Thoracic aorta (tissue), 2 donors: ENCODE measurements at places on chromosomes 5 and 9.

DNA sequence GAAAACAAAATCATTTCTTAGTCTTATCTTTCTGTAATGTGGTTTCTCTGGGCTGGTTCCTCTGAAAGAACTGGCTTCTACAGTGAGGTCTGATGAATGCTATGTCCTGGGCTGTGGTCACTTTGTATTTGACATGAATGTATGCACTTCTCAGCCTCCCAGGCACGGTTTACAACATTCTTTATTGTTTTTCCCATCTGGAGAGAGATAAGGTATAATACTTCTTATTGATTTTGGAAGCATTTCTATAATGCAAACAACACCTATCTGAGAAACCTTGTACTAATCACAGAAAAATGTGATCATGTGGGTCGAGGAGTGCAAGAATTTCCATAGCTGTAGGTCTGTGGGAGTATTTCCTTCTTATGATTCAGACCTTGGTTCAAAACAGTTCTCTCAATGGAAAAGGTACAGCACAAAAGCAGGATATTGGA lies 46.9 kb downstream of the ACTBL2 start:
- H3K4me3 ChIP-seq: no peak overlapping the region
- H3K4me1 ChIP-seq: peaks cover 65% of the 10 kb centered on the region
- peak overlapping the region; percentile 10 for H3K27ac ChIP-seq

DNA sequence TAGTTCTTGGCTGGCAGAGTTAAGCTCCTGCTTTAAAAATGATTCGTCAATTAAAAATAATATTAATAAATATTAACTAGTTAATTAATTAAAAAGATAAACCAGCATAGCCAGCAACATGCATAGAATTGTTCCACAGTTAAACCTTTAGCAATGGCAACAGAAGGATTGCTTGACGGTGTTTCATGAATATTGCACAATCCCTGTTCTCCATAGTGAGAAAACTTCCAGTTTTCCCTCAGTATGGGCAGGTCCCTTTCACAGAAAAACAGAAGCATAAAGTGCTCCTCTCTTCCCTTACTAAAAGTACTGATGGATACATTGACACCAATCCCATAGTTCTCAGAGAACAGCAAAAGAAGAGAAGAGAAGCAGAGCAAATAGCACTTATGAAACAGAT lies 71.4 kb upstream of the CAST start:
- H3K27ac ChIP-seq: no peak overlapping the region
- H3K27me3 ChIP-seq: no peaks in the 10 kb centered on the region
- H3K36me3 ChIP-seq: no peaks in the 10 kb centered on the region
- no peak overlapping the region for H3K4me3 ChIP-seq
- DNase-seq: no peak

DNA sequence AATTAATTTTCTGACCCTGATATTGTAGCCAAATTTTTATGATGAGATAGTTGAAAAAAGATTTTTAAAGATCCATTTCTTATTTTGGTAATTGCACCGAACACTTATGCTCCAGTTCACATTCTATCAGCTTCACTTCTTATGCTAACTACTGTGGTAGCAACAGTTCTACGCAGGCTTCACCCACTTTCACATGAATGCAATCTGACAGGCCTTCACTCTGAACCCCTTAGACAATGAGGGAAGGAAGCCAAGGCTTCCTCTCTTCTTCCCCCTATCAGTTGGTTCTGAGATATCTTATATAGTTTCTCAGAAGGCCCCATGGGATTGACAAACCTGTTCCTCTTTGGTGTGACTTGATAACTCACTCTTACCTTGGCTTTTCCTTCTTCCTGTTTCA lies 185.8 kb downstream of the CETN3 start:
- no peak overlapping the region for H3K27ac ChIP-seq
- DNase-seq: no peak
- H3K4me1 ChIP-seq: peaks cover 4% of the 10 kb centered on the region
- H3K4me3 ChIP-seq: no peak overlapping the region
- H3K27me3 ChIP-seq: no peaks in the 10 kb centered on the region

GRCh38 chr9:89278997-89279739 lies 31.8 kb upstream of the CKS2 start:
- no peak overlapping the region for H3K27ac ChIP-seq
- H3K4me3 ChIP-seq: no peak overlapping the region
- no peak for DNase-seq
- no peaks in the 10 kb centered on the region for H3K36me3 ChIP-seq
- H3K4me1 ChIP-seq: no peaks in the 10 kb centered on the region
- H3K27me3 ChIP-seq: no peaks in the 10 kb centered on the region

GRCh38 chr9:95724253-95724991 lies 151.1 kb upstream of the ERCC6L2 start:
- H3K4me1 ChIP-seq: peaks cover 3% of the 10 kb centered on the region
- H3K27ac ChIP-seq: no peak overlapping the region
- H3K27me3 ChIP-seq: no peaks in the 10 kb centered on the region
- DNase-seq: no peak

DNA sequence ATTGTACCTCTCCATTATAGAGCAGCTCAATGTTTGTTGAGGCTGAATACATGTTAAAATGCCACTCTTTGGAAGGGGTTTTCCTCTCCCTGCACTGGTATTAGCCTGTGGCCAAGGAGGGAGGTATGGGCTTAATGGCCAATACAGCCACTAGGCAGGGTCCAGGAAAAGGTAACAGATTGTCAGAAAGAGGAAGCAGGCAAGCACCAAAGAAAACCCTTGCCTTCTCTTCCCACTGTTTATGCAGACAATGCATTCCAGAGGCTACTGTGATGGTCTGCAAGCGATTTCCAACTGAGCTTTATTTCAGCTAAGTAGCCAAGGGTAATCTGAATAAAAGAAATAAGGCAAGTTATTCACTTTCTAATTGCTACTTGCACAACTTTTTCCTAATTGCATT lies 95.3 kb upstream of the SLC27A6 start:
- no peak for DNase-seq
- no peaks in the 10 kb centered on the region for H3K27me3 ChIP-seq
- peaks cover 17% of the 10 kb centered on the region for H3K4me1 ChIP-seq
- no peak overlapping the region for H3K4me3 ChIP-seq

- no peaks in the 10 kb centered on the region for H3K27me3 ChIP-seq
- no peak overlapping the region for H3K4me3 ChIP-seq
- H3K36me3 ChIP-seq: peaks cover 73% of the 10 kb centered on the region
- no peak overlapping the region for H3K27ac ChIP-seq
Observed at GRCh38 chr9:136516191-136516654, 29.6 kb downstream of the NOTCH1 start.

DNA sequence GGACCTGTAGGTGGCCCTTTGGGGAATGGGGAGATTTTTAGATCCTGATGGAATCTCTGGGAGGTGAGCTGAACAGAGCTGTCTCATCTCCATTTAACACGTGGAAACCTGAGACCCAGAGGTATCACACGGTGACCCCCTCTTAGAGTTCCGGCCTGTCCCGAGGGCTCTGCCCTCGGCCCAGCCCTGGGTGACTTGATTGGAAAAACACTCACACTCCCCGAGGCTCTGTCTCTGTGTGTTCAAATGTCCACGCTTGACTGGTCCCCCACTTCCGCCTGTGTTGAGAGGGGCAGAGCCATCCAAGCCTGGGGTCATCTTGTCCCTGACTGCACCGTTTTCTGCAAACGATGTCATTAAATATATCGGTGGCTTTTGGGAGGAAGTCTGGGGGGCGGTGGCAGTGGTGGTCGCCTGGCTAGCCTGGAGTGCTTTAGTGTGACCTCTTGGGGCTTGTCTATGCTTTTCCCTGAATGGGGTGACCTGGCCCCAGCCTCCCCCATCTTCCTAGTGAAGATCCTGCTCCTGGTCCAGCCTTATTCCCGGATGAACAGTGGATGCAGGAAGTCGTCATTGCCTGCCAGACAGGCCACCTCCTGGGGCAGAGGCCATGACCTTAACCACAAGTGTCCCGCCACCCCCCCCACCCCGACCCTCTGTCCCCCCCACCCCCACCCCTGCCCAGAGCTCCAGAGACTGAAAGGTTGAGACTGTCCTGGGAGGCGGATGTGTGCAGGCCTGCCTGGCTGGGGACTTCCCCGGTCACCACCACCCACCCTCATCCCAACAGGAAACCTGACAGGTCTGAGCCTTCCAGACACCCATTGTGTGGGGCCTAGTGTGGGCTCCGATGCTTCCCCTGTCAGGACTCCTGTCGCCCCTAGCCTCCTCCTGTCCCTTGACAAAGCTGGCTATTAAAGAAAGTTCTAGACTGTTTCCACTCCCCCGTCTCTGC lies 5.3 kb upstream of the DAB2IP start:
- DNase-seq: no peak
- H3K4me1 ChIP-seq: peaks cover 21% of the 10 kb centered on the region
- no peaks in the 10 kb centered on the region for H3K27me3 ChIP-seq
- no peaks in the 10 kb centered on the region for H3K36me3 ChIP-seq
- no peak overlapping the region for H3K4me3 ChIP-seq

GRCh38 chr5:115377468-115378217 lies 81.2 kb upstream of the CCDC112 start:
- no peaks in the 10 kb centered on the region for H3K4me1 ChIP-seq
- H3K27me3 ChIP-seq: no peaks in the 10 kb centered on the region
- H3K4me3 ChIP-seq: no peak overlapping the region
- H3K27ac ChIP-seq: no peak overlapping the region
- no peaks in the 10 kb centered on the region for H3K36me3 ChIP-seq

DNA sequence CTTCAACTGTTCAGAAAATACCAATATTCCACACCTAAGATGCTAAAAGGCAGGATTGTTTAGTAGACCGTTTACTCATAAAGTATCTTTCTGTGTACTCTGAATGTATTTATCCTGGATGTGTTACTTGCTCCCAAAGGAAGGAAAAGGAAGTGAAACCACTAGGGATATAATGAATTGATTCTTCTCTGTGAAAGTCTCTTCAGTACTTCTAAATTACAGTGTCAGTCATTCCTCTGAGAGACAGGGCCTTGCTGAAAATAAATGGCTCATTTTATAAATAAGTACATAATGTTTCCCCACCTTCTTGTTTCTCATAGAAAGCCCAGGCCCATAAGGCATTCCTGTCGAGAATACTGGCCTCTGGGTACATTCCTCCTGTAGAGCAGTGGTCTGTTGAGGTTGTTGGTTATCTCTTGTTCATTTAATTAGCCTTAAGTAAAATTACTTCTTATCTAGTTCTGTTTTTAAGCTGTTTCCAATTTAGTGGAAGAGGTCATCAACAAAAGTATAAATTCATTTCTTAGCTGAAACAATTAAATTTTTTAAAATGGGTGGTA lies 1.6 kb downstream of the HAPLN1 start:
- H3K4me3 ChIP-seq: no peak overlapping the region
- no peaks in the 10 kb centered on the region for H3K36me3 ChIP-seq
- no peaks in the 10 kb centered on the region for H3K27me3 ChIP-seq
- DNase-seq: no peak
- H3K4me1 ChIP-seq: peaks cover 13% of the 10 kb centered on the region

DNA sequence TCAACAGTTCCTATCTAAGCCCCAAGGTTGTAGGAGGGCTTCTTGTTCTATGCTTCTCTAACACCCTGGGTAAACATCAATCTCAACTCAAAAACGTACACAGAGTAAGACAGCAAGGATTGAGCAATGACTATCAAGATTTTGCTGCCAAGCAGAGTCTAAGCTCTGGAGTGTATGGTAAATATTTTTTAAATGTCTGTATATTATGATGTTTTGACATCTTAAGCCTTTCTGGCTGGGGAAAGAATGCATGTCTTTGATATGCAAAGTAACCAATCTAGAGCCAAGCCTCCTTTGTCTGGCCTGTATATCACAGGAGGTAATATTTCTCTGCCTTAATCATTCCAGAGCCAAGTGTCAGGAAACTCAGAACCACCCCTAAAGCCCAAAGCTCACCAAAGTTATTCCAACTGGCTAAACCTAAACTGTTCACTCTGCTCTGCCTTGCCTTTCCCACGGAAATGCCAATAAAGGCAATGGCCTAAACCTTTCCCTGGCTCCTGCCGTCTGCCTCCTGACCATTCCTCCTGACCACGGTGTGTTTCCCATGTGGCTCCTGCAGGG lies 45.2 kb downstream of the YIPF5 start:
- H3K4me1 ChIP-seq: no peaks in the 10 kb centered on the region
- no peak overlapping the region for H3K4me3 ChIP-seq
- H3K36me3 ChIP-seq: no peaks in the 10 kb centered on the region

DNA sequence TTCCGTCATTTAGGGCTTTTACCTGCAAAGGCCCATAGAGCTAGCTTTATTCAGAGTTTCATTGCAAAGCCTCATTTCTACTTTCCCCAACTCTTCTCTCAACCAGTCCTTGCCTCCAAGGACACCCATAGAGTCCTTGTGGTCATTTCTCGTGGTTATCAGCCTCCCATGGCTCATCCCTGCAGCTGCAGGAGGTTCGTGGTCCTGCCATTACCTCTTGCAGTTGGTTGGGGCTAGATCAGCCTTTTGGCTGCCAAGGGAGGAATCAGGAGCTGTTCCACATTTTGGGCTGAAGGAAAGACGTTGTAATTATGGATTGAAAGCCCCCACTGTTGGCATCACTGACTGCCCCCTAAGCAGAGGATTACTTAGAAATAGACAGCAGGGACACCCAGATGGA lies 231.0 kb downstream of the MAN2A1 start:
- no peak for DNase-seq
- H3K4me1 ChIP-seq: peaks cover 6% of the 10 kb centered on the region
- H3K36me3 ChIP-seq: no peaks in the 10 kb centered on the region
- H3K27me3 ChIP-seq: no peaks in the 10 kb centered on the region
- no peak overlapping the region for H3K4me3 ChIP-seq

DNA sequence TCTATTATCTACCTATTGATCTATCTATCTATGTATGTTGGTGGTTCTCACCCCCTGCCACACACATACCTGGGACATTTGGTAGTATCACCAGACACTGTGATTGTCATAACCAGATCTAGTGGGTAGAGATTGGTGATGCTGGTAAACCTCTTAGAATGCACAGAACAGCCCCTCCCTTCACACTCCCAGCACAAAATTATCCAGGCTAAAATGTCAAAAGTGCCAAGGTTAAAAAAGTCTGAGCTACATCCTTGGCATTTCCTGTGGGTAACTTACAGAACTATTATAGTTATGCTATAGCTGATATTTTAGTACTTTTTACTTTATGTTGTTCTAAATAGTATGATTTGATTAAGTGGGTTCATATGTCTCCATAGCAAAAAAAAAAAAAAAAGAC lies 151.0 kb downstream of the FER start:
- H3K36me3 ChIP-seq: no peaks in the 10 kb centered on the region
- H3K27me3 ChIP-seq: no peaks in the 10 kb centered on the region
- H3K4me3 ChIP-seq: no peak overlapping the region
- DNase-seq: no peak

- no peak overlapping the region for H3K4me3 ChIP-seq
- H3K27ac ChIP-seq: no peak overlapping the region
- H3K27me3 ChIP-seq: no peaks in the 10 kb centered on the region
- no peaks in the 10 kb centered on the region for H3K36me3 ChIP-seq
- no peaks in the 10 kb centered on the region for H3K4me1 ChIP-seq
Observed at GRCh38 chr5:78754655-78755054, 106.1 kb upstream of the LHFPL2 start.

- no peak for DNase-seq
- H3K4me3 ChIP-seq: no peak overlapping the region
- no peaks in the 10 kb centered on the region for H3K4me1 ChIP-seq
- H3K36me3 ChIP-seq: no peaks in the 10 kb centered on the region
Observed at GRCh38 chr9:86846656-86847055, 100.7 kb downstream of the GAS1 start.

GRCh38 chr9:79661886-79662536 lies 90.2 kb downstream of the TLE4 start:
- DNase-seq: no peak
- no peak overlapping the region for H3K27ac ChIP-seq
- no peak overlapping the region for H3K4me3 ChIP-seq
- no peaks in the 10 kb centered on the region for H3K27me3 ChIP-seq

GRCh38 chr5:893137-893506 lies 438 bp downstream of the TRIP13 start:
- no peak overlapping the region for H3K27ac ChIP-seq
- no peak for DNase-seq
- H3K27me3 ChIP-seq: no peaks in the 10 kb centered on the region
- peaks cover 11% of the 10 kb centered on the region for H3K4me1 ChIP-seq
- peak overlapping the region; percentile 86 for H3K4me3 ChIP-seq
- H3K36me3 ChIP-seq: peaks cover under 1% of the 10 kb centered on the region
